ENCODE measurements at places on chromosomes 2 and 18. TPM values are rescaled to one million over a fixed set of nuclear protein-coding genes. Genes with fewer than 3 reads are reported as not detected.

FKBP1B gene
- total RNA-seq, result 21.6 TPM

PSMD14 gene
- total RNA-seq, result 74.4 TPM

ZNF513 gene
- 5.4 TPM for total RNA-seq

LCT gene
- total RNA-seq, result under 0.01 TPM

GCG gene
- not detected for total RNA-seq
